ENCODE measurements at places on chromosomes 2 and 18. TPM values are rescaled to one million over a fixed set of nuclear protein-coding genes. Genes with fewer than 3 reads are reported as not detected.
A peak's percentile ranks its signal among the peaks of the same experiment; 100 is the strongest.

Gene DPYSL5
- total RNA-seq = not detected

Gene ASPRV1
- 0.30 TPM for total RNA-seq

DNA sequence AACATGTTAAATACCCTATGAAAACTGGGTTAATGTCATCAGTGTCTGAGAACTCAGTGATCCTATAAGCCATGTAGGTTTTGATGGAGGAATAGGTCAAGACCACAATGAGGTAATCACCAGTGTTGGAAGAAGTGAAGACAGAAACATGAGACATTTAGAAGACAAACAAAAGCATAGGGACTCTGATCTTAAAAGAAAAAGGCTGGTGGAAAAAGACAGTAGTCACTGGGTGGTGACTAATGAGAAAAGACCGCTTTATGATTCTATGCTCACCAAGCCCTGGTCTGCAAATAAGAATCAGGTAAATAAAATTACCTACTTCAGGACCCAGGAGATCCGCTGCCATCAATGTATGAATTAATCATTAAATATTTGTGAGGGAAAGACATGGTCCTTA is 271.9 kb downstream of the GPD2 start:
- H3K36me3 ChIP-seq = no peaks in the 10 kb centered on the region
- no peaks in the 10 kb centered on the region for H3K4me1 ChIP-seq
- H3K4me3 ChIP-seq = no peak overlapping the region
- no peak overlapping the region for H3K27ac ChIP-seq
- no peaks in the 10 kb centered on the region for H3K27me3 ChIP-seq
- no peak for DNase-seq

Gene ATP5MC3
- total RNA-seq = 528 TPM

DNA sequence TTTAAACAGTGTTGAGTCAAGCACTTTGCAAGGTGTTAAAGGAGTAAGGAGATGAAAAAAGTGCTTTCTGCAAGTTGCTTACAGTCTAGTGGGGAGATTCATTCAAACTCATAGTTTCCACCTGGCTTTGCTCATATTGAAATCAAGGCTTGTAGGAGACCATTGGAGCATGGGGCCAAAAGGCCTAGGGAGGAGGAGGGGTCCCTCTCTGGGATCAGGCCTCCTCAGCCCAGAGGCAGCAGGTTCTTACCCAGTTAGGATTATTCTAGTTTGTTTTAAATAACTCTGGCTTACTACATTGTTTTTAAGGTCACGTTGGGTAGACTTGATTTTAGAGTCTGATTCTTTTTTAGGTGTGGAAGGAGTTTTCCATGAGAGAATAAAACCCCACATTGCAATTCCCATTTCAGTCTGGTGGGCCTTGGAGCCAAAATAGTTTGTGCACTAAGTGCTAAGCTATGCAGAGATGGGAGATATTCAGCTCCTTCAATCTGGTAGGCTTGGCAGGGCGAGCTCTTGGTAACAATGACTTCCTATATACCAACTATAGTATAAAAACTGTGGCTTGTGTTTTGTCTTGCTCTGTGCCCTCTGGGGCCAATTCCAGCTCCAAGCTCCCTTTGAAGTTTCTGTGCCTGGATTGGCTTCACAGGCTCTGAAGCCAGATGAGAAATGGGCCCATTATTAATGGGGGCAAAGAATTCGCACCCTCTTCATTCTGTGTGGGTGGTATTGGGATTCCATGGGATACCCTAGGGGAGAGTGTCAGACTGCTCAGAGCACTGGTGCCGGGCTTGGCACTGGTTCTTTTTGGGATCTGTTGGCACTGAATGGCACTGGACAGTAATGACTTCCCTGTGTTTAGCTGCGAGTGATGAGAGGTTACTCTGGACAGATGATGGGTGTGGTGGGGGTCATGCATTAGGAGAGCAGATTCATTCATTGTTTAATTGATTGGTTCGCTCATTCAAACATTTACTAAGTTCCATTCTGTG is 301.1 kb downstream of the MYCN start:
- no peaks in the 10 kb centered on the region for H3K36me3 ChIP-seq
- no peaks in the 10 kb centered on the region for H3K4me1 ChIP-seq
- no peak overlapping the region for H3K4me3 ChIP-seq
- H3K27ac ChIP-seq = no peak overlapping the region
- H3K27me3 ChIP-seq = peaks cover 4% of the 10 kb centered on the region
- DNase-seq = no peak

Gene MBOAT2
- 45.3 TPM for total RNA-seq

Gene ACADL
- total RNA-seq = 0.24 TPM

- H3K36me3 ChIP-seq = no peaks in the 10 kb centered on the region
- peak overlapping the region; percentile 88 for H3K27ac ChIP-seq
- peaks cover 41% of the 10 kb centered on the region for H3K4me1 ChIP-seq
- no peaks in the 10 kb centered on the region for H3K27me3 ChIP-seq
- H3K4me3 ChIP-seq = peak overlapping the region; percentile 66
- peak; percentile 86 for DNase-seq
Measured at GRCh38 chr2:218323526-218324472, 31.5 kb upstream of the TMBIM1 start.

Gene NTSR2
- not detected for total RNA-seq

GRCh38 chr2:27264253-27264752 is 1.5 kb upstream of the SLC30A3 start:
- H3K4me3 ChIP-seq = no peak overlapping the region
- peaks cover 58% of the 10 kb centered on the region for H3K27me3 ChIP-seq
- DNase-seq = no peak

Gene SATB2
- 7.8 TPM for total RNA-seq

Gene GPR155
- total RNA-seq = 0.18 TPM

DNA sequence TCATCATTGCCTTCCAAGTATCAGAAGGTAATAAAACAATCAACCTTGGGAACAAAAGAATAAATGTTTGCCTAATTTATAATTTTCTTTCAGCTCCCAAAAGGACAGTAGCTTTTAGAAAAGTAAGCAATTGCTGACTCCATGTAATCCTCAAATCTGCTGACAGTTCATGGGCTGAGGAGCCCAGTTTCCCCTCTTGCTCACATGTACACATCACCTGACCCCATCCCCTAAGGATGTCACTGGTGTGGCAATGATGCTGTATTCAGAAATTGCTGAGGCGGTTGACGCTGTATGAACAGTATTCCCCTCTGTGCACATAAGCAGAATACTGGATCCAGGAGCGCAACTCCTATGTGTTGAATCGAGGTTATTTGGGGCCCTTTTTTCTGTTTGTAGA is 56.1 kb upstream of the LYPD1 start:
- peaks cover 55% of the 10 kb centered on the region for H3K27me3 ChIP-seq
- DNase-seq = no peak
- H3K36me3 ChIP-seq = no peaks in the 10 kb centered on the region
- no peaks in the 10 kb centered on the region for H3K4me1 ChIP-seq
- no peak overlapping the region for H3K27ac ChIP-seq

DNA sequence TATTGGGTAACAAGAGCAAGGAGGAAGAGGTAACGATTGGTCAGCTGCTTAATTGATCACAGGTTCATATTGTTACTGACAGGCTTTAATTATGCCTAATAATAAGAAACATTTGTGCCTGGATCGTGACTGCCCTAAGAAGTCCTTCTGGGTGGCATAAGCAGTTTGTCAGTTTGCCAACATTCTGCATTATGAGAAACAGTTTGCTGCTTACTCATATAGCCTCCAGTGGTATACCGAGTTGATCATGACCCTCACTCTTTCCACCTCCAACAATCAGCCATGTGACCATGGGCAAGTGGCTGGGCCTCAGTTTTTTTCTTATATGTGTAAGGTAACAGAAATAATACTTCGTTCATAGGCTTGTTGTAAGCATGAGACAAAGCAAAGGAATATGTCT is 96.6 kb upstream of the CABLES1 start:
- H3K36me3 ChIP-seq = no peaks in the 10 kb centered on the region
- peak overlapping the region; percentile 53 for H3K27ac ChIP-seq
- H3K4me3 ChIP-seq = no peak overlapping the region
- peaks cover 31% of the 10 kb centered on the region for H3K4me1 ChIP-seq
- H3K27me3 ChIP-seq = no peaks in the 10 kb centered on the region

Measured in PC-9 (cell line).